ENCODE measurements at places on chromosomes 3 and 15. TPM values are rescaled to one million over a fixed set of nuclear protein-coding genes. Genes with fewer than 3 reads are reported as not detected.

BMF gene
- 8.4 TPM for total RNA-seq

DNA sequence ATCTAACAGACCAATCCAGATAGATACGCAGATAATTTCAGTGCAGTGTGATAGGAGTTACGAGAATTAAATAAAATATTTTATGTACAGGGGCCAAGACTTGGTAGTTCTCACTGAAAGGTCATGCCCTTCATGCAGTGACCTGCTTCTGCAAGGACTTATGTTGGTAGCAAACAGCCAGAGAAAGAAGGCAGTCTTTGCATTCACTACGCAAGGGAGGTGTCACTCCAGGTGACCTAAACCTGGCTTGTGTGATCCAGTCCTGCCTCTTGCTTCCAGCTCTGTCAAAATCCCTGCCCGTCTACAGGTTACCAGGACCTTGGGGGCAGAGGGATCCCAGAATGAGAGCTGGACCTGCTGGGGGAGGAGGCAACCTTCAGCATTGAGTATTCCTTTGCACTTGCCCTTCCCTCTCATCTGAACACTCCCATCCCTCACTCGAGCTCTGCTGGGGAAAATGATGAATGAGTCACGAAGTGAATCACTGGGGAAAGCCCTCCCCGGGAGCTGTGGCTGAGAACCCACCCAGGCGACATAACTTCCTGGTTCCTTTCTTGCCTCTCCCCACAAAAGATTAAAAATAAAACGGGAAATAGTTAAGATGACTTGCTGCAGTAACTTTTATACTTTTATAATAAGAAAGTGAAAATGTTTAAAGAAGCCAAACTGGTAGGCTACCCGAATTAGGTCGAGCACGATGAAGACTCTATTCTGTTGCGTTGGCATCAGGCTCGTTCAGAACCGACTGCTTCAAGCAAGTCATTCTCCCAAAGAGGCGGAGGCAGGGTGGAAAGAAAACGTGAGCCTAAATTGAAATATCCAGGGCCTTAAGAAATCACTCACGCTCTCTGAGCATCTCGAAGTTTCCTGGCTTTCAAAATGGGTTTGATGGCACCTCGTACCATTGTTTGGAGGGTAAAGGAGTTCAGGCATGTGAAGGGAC lies 216.1 kb downstream of the SLCO3A1 start:
- peaks cover 1% of the 10 kb centered on the region for H3K27me3 ChIP-seq
- peak; percentile 69 for DNase-seq
- peak overlapping the region; percentile 60 for H3K4me3 ChIP-seq
- peak overlapping the region; percentile 11 for H3K27ac ChIP-seq
- peaks cover 27% of the 10 kb centered on the region for H3K4me1 ChIP-seq

CX3CR1 gene
- total RNA-seq: 0.21 TPM

DNA sequence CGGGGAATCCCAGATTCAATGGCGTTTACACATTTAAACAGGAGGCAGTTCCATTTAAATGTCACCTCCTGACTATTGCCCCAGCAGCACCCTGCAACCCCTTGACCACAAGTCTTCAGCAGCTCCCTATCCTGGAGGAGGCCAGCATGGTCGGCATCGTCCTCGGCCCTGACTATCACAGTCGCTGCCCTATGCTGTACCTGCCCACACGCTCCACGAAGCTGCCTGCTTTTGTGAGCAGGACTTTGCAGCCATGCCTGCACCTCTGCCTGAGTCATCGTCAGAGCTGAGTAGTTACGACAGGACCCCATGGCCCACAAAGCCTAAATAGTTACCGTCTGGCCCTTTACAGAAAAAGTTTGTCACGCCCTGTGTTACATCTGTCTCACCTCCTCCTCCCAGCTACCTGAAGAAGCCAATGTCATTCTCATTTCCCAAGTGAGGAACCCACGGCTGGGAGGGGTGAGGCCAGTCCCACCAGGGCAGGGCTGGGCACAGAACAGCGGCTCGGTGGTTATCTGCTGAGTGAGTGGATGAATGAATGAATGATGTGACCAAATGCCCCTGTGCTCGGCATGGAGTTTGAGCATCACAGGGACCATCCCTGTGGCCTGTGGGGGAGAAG lies 47.8 kb upstream of the IQSEC1 start:
- H3K4me3 ChIP-seq: no peak overlapping the region
- no peaks in the 10 kb centered on the region for H3K4me1 ChIP-seq
- H3K36me3 ChIP-seq: no peaks in the 10 kb centered on the region
- DNase-seq: no peak
- peaks cover 5% of the 10 kb centered on the region for H3K27me3 ChIP-seq
- no peak overlapping the region for H3K27ac ChIP-seq

DNA sequence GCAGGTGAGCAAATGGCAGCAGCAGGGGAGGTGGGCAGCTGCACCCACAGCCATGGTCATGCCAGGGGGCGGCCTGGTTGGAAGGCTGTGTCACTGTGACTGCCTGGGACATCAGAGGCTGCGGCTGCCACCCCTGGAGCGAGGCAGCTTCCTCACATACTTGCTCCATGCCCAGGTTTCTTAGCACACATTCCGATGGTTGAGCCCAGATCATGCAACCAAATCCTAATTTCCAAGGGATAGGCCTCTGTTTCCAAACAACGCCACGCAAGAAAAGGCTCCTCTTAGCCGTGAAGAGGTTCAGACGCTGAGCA lies 11.6 kb upstream of the NRROS start:
- H3K4me1 ChIP-seq: peaks cover 51% of the 10 kb centered on the region
- H3K4me3 ChIP-seq: no peak overlapping the region
- no peak overlapping the region for H3K27ac ChIP-seq
- DNase-seq: no peak

AADAC gene
- not detected for total RNA-seq

ANO10 gene
- total RNA-seq: 3.5 TPM

GOLGA6L4 gene
- 1.1 TPM for total RNA-seq

DNA sequence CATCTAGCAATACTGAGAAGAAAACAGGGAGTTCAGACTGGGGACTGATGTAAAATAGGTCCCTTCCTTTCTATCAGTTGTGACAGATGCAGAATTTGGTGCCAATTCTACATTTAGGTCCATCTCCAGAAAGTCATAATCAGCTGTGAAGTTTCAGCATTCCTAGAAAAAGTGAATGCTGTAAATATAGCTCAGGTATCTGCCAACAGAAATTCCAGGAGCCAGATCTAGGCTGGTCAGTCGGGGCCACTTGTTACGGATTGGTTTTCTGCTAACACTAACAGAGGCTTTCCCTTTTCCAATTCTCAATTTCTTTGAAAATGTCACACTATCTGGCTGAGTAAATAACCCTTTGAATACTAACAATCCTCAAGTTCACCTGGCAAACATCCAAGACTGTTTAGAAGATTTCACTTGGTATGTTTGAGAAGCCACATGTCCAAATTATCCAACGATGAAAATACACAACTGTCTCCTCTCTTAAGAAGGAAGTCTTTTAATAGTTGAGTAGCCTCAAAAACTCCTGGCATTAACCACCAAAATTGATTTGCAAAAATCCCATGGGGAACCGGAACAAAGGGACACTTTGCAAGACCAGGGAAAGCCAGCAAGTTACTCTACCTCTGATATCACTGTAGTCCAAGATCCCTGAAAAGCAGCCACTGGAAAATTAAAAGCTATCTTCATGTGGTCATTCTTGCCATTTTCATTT lies 222.3 kb downstream of the ZMAT3 start:
- no peak for DNase-seq
- H3K36me3 ChIP-seq: no peaks in the 10 kb centered on the region
- H3K4me3 ChIP-seq: no peak overlapping the region
- H3K27me3 ChIP-seq: no peaks in the 10 kb centered on the region
- H3K4me1 ChIP-seq: no peaks in the 10 kb centered on the region
- H3K27ac ChIP-seq: no peak overlapping the region

GRCh38 chr15:88378188-88378637 lies 89.0 kb downstream of the MRPL46 start:
- H3K4me1 ChIP-seq: peaks cover 5% of the 10 kb centered on the region
- H3K36me3 ChIP-seq: no peaks in the 10 kb centered on the region
- DNase-seq: no peak

DUOXA1 gene
- total RNA-seq: not detected

ZKSCAN7 gene
- total RNA-seq: 0.79 TPM

GNL3 gene
- 267 TPM for total RNA-seq

GRCh38 chr3:113339616-113340244 lies 101.6 kb downstream of the CFAP44 start:
- no peak overlapping the region for H3K27ac ChIP-seq
- no peaks in the 10 kb centered on the region for H3K27me3 ChIP-seq
- H3K4me1 ChIP-seq: no peaks in the 10 kb centered on the region
- DNase-seq: no peak

DNA sequence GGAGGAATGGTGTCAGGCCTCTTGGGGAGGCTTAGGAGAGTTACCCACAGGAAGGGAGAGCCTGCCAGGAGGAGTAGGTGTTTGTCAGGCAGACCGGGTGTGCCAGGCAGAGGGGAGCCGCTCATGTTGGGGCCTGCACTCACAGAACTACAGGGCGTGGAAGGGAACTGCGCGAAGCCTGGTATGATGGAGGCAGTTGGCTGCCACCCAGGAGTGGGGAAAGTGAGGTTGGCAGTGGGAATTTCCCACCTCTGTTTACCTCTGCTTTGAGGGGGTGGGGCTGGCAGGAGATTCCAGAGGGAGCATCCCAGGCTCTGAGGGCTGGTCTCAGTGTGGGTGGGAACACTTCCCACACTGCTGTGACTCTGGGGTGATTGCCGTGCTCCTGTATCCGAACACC lies 99.9 kb downstream of the SLCO3A1 start:
- no peak overlapping the region for H3K4me3 ChIP-seq
- no peaks in the 10 kb centered on the region for H3K27me3 ChIP-seq
- no peak for DNase-seq
- H3K27ac ChIP-seq: no peak overlapping the region
- no peaks in the 10 kb centered on the region for H3K36me3 ChIP-seq
- H3K4me1 ChIP-seq: peaks cover 25% of the 10 kb centered on the region

- H3K4me1 ChIP-seq: no peaks in the 10 kb centered on the region
- H3K27ac ChIP-seq: no peak overlapping the region
- H3K4me3 ChIP-seq: no peak overlapping the region
- no peak for DNase-seq
- peaks cover 30% of the 10 kb centered on the region for H3K36me3 ChIP-seq
Measured at GRCh38 chr15:49323207-49323606, 99.8 kb upstream of the FGF7 start.

PLSCR4 gene
- total RNA-seq: not detected

GRCh38 chr3:45503904-45504651 lies 90.5 kb upstream of the LIMD1 start:
- H3K4me3 ChIP-seq: no peak overlapping the region

INSYN1 gene
- not detected for total RNA-seq

DNA sequence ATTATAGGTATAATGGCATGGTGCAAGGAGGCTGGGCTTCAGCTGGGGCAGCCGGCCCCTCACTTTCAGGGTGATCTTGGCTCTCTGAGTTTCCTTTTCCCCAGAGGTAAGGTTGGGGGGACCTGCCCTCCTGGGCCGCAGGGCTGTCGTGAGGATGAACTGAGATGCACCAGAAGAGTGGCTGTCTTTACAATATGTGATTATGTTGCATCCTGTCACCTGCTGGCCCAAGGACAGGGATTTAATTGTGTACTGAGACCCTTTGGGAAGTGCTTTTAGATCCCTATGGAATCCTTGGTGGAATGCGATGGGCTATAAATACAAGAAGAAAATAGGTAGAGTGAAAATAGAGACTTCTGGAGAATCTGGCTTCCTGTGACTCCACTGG lies 22.1 kb downstream of the ANAPC13 start:
- no peak overlapping the region for H3K4me3 ChIP-seq
- DNase-seq: no peak
- H3K4me1 ChIP-seq: no peaks in the 10 kb centered on the region
- H3K27me3 ChIP-seq: peaks cover 15% of the 10 kb centered on the region
- no peaks in the 10 kb centered on the region for H3K36me3 ChIP-seq
- H3K27ac ChIP-seq: no peak overlapping the region

GABRR3 gene
- total RNA-seq: 0.05 TPM

AHSG gene
- total RNA-seq: not detected

DNA sequence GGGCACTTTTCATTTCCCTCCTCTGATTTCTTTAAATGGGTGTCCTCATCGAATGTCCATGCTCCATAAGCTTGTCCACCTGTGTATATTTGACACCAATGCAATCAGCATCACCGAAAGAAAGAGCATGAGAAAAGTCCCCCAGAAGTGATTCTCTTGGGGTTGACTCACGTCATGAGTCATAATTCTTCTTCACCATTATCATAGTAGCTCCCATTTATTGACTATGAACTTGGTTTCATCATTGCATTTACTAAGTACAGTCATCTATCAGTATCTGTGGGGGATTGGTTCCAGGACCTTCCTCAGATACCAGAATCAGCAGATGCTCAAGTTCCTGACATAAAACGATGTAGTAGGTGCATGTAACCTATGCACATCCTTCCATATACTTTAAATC lies 372.5 kb upstream of the CFAP20DC start:
- H3K4me3 ChIP-seq: no peak overlapping the region
- no peaks in the 10 kb centered on the region for H3K36me3 ChIP-seq
- peaks cover 42% of the 10 kb centered on the region for H3K4me1 ChIP-seq
- DNase-seq: no peak

DNA sequence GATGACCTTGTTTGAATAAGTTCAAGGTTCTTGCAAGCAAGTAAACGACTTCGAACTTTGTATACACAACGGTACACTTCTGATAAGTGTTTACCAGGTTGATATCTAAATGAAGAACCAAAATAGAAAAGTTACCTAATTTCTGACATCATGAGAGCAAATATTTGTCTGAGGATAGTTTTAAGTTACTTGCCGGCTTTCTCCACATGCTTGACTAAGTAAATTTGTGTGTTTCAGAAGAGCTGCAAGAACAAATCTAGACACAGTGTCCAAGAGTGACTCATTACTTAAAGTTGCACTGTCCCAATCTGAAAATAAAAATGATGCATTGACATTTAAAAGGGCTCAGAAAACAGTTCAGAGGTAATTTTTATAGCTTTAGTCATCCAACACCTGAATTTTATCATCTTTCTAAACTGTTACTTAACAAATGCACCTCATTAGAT lies 115.1 kb downstream of the HERC1 start:
- H3K27ac ChIP-seq: no peak overlapping the region
- DNase-seq: no peak
- H3K4me3 ChIP-seq: no peak overlapping the region

- no peak overlapping the region for H3K4me3 ChIP-seq
- peaks cover 17% of the 10 kb centered on the region for H3K36me3 ChIP-seq
- H3K27ac ChIP-seq: no peak overlapping the region
- peaks cover 18% of the 10 kb centered on the region for H3K4me1 ChIP-seq
Measured at GRCh38 chr3:58074997-58075396, 66.8 kb downstream of the FLNB start.

GRCh38 chr15:44489464-44489863 lies 47.5 kb upstream of the EIF3J start:
- peak overlapping the region; percentile 50 for H3K27ac ChIP-seq
- no peak for DNase-seq
- peaks cover 48% of the 10 kb centered on the region for H3K36me3 ChIP-seq
- H3K4me3 ChIP-seq: no peak overlapping the region
- no peaks in the 10 kb centered on the region for H3K27me3 ChIP-seq
